ENCODE measurements at places on chromosomes 7 and 10.

DNA sequence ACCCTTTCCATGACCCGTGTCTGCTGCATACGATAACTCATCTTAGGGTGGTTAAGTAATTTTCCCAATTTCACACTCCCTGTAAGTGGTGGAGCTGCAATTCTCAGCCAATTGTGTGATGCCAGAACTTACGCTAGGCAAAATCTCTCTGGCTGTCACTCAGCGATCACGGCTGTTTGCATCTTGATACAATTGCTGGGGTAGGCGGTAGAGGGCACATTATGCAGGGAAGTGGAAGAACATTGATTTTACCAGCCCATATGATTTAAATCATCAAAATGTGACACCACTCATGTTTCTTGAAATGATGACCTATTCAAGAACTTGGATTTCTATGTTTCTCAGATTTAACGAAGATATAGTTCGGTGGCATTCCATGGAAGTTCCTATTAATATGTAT is 108.7 kb upstream of the ADARB2 start:
- no peak for DNase-seq

DNA sequence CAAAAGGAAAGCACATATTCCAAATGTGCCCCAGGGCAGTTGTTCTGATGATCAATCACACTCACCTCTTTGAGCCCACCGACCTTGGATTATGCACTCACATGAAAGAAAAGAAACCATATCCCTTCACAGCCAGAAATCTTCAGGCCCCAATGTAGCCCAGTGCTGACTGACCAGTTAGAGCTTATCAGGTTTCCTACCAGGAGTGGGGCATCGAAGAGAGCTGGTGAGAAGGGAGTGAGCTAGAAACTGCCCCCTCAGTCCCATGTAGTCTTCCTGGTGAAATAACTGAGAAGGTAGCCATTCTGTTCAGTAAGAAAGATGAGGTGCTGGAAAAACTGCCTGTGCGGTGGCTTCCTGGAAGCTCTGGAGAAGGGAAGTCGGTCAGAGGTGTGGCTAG is 32.2 kb downstream of the NRCAM start:
- DNase-seq, result no peak

DNA sequence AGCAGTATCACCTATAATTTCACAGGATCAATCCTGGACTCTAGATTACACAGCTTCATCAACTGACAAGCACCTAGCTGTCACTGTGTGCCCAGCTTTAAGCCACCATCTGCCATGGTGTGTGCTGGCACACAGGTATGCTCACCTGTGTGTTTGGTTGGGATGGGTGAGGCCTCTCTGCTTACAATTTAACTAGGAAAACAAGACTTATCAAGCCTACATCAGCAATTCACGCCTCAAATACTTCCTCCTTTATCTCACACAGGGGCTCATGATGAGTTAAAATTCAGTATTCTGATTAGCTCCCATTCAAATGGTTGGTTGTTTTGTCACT is 608.2 kb downstream of the PARD3 start:
- no peak for DNase-seq

- no peak for DNase-seq
Measured at GRCh38 chr7:127064-127598, 65.2 kb upstream of the FAM20C start.

GRCh38 chr10:49387071-49387470 is 8.8 kb downstream of the DRGX start:
- no peak for DNase-seq

GRCh38 chr7:137592232-137592896 is 248.8 kb upstream of the PTN start:
- no peak for DNase-seq

DNA sequence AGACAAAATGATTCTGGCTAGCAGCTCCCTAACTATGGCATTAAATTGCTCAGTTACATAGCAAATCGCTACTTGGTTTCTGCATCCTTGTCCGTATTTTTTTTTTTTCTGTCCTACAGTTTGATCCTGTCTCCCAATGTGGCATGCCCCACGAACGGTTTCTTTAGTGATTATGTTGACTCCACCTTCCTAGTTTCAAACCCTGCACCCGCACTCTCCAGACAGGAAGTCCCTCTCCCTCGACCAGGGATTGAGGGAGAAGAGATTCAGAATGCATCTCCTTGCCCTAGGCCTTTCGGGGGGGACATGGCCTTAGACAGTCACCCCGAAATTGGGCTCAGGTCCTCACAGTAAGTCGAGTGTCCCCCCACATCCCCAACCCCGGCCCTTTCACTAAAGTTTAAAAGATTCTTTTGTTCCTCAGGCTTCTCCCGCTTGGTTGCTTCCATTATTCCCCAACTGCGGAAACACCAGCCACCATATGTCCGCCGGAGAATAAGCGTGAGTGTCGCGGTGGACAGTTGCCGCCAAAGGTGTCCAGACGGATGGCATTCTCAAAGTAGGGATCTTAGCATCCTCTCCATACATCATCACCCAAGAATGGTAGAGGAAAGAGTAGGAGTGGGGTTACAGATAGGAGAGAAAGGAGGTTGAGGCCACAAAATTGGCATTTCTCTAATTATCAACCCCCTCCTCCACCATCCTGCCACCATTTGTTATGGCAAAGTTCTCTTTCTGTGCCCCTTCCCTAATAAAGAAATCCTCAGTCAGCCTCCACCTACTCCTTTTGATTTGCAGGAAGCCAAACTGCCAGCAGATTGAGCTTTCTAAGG is 7.3 kb downstream of the EVX1 start:
- no peak for DNase-seq

DNA sequence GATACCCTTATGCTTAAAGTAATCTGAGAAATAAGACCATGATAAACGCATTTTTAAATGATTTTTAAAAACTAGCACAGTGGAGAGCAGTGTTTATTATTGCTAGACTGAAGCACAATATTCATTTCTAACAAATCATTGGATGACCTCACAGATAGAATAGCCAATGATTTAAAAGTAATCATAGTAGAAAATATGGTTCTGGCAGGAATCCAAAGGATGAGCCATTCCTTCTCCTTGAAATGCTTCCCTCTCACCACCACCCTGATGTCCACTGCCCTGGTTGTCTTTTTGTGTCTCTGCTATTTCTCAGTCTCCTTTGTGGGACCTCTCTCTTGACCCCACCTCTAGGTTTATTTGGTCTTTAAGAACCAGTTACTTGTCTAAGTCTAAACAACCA is 64.9 kb downstream of the PRKG1 start:
- no peak for DNase-seq

GRCh38 chr10:62851442-62851841 is 35.3 kb upstream of the EGR2 start:
- DNase-seq, result no peak

- peak; percentile 51 for DNase-seq
Measured at GRCh38 chr7:143214789-143215679, 6.8 kb upstream of the TAS2R40 start.

DNA sequence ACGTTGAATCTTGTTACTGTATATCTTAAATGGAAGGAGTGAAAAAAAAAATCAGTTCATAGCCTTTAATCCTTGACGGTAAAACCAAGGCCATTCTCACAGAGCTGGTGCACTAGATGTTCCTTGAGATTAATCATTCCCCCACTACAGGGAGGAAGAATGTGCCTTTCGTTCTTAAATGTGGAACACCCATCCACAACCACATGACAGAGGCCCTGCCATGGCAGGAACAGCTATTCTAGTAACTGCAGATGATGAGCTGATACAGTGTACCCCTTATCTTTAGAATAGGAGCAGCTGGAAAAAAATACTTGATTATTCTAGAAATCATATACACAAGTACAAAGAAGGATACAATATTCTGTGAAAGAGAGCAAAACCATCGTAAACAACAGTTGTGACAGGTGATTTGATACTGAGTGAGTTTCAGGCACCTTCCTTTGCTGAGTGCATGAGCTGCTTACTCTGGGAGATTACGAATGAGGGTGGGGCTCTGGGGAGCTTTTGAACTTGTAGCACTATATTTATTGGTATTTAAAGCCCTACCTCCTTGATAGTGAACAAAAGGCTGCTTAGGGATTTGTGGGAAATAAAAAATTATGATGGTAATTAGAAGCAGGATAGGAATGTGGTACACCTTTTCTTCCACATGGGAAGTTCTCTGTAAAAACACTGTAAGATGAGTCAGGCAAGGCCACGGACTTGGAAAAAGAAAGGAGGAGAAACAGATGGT is 244.4 kb upstream of the SLC26A5 start:
- DNase-seq, result no peak

GRCh38 chr7:132158841-132159240 is 417.4 kb downstream of the PLXNA4 start:
- DNase-seq, result no peak

DNA sequence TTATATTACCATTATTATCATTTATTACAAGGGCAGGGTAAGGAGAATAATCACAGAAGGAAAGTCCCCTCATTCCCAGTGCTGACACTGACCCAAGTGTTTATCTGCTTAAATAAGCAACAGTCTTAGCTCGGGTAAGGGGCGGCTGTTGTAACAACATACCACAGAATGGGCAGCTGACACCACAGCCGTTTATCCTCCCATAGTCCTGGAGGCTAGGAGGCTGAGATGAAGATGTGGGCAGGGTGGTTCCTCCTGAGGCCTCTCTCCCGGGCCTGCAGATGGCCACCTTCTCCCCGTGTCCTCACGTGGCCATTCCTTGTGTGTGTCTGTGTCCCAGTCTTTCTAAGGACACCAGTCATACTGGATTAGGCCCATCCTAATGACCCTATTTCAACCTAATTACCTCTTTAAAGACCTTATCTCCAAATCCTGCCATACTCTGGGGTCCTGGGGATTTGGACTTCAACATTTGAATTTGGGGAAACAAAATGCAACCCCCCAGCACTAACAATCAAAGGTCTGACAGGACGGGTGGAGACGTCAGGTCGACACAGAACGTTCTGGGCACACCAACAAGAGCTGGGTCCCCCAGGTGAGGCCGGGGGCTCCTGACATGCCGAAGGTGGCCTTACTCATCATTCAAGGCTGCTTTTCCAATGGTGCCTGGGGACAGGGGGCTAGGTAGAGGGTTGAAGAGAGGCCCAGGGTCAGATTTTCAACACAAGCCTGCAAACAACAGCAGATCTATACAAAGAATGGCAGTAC is 93.5 kb downstream of the TNS3 start:
- DNase-seq, result no peak

- DNase-seq, result no peak
Measured at GRCh38 chr10:126570621-126571602, 99.6 kb downstream of the C10orf90 start.

DNA sequence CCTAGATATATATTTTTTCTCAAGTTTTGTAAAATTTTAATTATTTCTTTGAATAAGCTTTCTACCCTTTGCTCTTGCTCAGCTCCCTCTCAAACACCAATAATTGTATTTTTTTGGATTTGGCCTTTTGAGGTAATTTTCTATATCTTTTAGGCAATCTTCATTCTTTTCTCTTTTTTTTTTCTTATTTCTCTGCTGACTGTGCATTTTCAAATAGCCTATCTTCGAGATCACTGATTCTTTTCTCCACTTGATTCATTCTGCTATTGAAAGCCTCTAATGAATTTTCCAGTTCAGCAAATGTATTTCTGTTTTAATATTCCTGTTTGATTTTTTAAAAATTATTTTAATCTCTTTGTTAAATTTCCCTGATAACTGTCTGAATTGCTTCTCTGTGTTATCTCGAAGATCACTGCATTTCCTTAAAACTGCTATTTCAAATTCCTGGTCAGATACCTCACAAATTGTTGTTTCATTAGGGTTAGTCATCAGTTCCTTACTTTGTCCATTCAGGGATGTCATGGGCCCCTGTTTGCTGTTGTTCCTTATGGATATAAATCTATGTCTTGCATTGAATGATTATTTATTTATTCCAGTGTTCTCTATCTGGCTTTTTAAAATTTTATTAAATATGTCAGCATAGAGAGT is 100.1 kb upstream of the UNC5B start:
- no peak for DNase-seq

DNA sequence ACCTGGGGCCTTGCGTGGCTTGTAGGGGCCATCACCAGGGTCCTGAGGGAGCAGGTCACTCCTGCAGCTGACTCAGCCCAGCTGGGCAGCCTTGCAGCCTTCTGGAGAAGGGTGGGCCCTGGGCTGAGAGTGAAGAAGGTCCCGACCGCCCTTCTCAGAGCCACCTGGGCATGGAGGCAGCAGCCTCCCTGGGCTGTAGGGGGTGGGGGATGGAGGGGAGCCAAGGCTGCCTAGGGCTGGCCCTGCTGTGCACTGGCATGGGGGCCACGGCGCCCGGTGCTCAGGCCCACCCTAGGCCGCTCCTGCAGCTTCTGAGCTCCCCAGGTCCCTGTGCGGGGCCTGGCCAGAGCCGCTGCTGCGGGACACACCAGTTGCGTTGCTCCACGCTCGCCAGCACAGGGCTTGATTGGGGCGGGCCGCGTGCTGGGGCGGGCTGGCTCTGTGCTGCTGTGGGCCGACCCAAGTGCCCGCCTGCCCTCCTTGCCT is 63.6 kb upstream of the NKX6-2 start:
- no peak for DNase-seq

DNA sequence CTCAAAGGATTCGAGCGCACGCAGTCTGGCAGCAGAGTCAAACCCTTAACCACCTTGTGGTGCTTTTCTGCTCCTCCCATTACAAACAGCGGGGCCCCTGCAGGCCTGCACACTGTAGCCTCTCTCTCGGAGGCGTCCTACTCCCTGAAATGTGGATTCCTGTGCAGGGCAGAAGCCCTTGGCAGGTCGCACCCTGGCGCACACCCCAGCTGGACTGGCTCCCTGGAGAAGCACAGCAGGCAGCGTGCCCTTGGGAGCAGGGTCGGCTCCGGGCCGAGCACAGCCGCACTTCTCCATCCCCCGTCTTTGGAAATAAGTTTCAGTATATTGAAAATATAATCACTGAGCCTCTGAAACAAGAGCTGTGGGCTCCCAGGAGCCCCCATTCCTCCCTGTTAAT is 144.1 kb downstream of the C10orf105 start:
- no peak for DNase-seq

GRCh38 chr10:24951201-24952142 is 934 bp downstream of the PRTFDC1 start:
- DNase-seq, result peak; percentile 26

DNA sequence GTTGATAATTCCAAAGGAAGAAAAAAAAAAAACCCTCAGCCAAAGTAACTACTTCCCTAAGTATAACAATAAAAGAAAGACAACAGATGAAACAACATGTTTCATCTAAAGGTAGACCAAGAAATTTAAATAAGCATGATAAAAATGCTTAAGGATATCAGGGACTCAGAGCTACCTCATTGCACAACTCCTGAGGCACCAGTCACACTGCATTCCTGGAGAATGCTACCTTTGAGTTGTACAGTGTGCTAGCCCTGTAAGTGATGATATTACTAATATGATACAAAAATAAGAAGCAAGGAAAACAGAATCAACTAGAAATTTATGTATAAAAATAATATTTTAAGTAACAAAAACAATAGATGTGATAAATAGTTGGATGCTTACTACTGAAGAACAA is 29.5 kb upstream of the C7orf33 start:
- DNase-seq, result no peak
